ENCODE measurements at places on chromosomes 11 and 22.

DNA sequence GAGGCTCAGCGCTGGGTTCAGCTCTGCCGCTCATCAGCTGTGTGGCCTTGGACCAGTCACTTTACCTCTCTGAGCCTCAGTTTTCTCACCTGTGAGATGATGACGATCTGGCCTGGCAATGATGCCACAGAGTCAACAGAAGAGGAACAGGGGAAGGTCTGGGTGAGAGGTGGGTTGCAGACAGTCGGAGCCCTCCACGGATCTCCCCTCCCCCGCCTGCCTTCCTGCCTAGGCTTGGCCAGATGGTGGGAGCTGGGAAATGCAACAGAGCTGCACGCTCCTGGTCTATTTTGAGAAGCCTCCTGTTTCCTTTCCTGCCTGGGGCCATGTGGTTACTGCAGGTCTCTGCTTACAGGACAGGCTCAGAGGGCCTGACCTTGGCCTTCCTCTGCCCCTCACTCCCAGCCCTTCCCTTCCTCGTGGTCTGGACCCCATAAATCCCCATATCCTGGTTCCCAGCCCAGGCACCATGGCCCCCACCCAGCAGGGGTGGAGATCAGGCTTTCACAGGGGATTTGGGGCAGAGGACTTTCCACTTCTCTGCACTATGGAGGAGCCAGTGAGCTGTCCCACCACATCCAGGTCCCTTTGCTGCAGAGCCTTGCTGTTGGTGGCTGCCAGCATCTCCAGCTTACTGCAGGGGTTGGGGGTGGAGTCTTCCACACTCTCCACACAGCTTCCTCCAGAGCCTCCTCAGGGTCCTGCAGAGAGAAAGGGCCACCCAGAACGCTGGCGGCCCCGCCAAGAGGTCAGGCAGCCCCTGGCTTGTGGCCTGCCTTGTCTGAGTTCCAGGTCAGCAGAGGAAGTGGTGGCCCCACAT lies 46.9 kb downstream of the C11orf96 start:
- DNase-seq: no peak

GRCh38 chr11:18352581-18352980 lies 30.2 kb downstream of the GTF2H1 start:
- DNase-seq: no peak

GRCh38 chr22:26931471-26931870 lies 274.1 kb downstream of the MIAT start:
- DNase-seq: no peak

GRCh38 chr11:30468881-30469280 lies 117.3 kb downstream of the MPPED2 start:
- no peak for DNase-seq

DNA sequence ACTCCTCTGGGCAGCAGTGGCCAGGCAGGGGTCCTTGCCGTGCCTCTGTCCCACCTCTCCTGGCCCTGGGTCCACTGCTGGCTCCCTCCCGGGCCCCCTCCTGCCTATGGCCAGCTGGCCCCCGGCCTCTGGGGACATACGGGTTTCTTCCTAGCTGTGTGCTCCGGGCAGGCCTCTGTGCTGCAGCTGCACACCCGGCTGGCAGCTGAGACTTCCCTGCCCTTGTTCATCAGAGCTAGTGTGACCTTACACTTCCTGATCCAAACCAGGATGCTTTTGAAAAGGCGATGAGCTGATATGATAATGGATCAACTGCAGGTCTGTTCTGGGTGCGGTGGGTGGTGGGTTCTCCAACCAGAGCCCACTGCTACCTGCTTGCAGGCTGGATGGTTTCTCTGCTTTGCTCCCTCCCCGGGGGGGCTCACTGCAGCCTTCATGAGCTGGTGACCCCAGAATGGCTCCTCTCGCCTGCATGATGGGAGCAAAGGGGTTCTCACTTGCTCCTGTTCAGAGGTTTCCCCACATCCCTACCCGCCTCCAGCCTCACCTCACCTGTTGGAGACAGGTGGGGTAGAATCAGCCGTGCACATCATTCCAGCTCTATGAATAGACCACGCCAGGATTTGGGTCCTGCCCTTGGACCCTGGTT lies 13.3 kb downstream of the B3GAT1 start:
- DNase-seq: no peak

GRCh38 chr11:17748761-17749721 lies 14.5 kb downstream of the KCNC1 start:
- no peak for DNase-seq

GRCh38 chr11:78647986-78648875 lies 73.6 kb upstream of the NARS2 start:
- DNase-seq: no peak

GRCh38 chr11:32087597-32087996 lies 3.3 kb upstream of the RCN1 start:
- no peak for DNase-seq

All from activated T-helper 1 cell treated with anti-CD3 and anti-CD28 coated beads, Interleukin-2, amount 50 U/mL, for 16 hours (primary cell).